EL (cell line): ENCODE measurements at places on chromosomes 2 and 18.

DNA sequence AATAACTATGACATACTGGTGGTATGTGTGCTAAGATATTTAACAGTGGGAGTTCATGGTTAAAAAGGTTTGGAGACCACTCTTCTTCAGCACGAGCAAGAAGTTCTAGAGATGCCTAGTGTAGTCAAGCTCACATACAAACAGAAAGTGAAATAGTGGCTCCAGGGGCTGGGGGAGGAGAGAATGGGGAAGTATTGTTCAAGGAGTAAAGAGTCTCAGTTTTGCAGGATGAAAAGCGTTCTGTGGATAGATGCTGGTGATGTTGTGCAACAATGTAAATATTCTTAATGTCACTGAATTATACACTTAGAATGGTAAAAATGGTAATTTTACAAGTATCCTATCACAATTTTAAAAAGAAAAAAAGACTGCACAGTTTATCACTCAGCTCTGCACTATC, 29.0 kb upstream of the EPAS1 start:
- no peak for DNase-seq

DNA sequence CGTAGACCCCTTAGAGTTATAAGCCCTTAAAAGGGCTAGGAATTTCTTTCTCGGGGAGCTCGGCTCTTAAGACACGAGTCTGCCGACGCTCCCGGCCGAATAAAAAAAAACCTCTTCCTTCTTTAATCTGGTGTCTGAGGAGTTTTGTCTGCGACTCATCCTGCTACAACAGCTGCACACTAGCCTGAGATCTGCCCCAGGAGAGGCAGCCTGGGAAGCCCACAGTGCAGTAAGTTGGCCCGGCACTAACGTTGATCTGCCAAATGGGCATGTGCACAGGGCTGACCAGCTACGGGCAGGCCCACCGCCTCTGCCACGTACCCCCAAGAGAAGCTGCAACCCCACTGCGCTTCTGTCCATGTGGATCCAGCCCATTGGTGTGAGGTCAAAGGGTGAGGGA, 8.4 kb upstream of the LIMS2 start:
- peak; percentile 41 for DNase-seq

DNA sequence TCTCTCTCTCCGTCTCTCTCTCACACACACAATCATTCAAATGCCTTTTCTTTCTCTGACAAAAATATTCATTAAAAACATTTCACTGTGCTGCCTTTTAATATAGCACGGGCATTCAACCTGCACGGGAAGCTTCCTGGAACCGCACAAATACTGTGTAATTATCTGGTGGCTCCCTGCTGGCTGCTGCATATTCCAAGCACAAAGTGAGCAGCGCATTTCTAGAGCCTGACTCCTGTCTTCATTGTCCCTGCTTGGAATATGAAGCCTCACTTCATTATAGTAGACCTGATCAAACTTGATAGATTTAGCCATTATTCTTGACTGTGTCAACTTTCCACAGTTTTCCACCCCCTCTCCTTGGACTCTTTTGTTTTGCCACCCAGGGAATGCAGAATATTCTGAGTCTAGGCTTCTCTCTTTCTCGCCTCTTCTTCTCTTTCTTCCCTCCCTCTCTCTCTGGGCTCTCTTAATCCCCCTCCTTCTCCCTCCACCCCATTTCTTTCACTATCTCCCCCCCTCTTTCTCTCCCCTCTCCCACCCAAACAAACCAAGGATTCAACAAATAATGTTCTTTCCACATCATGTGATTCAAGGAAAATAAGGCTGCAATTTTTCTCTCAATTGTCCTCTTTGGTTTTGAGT, 672.1 kb upstream of the FANCL start:
- no peak for DNase-seq

- no peak for DNase-seq
These were observed 163.7 kb upstream of the APCDD1 start for GRCh38 chr18:10290638-10291235.

DNA sequence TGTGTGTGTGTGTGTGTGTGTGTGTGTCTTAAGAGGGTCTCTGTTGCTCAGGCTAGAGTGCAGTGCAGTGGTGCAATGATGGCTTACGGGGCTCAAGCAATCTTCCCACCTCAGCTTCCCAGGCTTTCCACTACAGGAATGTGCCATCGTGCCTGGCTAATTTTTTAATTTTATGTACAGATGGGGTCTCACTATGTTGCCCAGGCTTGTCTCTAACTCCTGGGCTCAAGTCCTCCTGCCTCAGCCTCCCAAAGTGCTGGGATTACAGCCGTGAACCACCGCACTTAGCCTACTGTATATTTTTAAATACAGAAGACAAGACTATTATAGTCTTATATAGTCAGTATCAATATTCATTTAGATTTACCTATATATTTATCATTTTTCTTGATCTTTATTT, 220.1 kb upstream of the STON1 start:
- DNase-seq, result no peak

DNA sequence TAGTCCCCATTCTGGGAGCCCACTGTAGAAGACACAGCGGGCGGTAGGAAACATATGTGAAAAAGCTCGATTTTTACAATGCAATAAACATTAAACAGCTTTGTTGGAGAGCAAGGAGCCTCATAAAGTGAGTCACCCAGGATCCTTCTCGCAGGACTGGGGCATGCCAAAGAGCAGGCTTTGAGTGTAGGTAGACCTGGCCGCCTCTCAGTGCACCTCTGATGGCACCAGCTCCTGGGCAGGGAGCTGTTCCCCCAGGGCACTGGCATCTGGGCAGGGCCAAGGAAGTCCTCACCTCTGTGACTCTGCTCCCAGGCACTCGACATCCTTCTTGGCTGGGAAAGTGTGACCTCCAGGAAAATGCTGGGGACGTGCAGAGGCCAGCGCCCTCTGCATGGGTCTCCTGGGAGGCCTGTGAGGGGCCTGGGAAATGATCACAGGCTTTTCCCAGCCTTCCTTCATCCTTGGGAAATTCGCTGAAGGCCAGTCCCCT, 94.2 kb downstream of the POLR1A start:
- peak; percentile 22 for DNase-seq

- peak; percentile 80 for DNase-seq
These were observed 12.2 kb downstream of the TM4SF20 start for GRCh38 chr2:227366769-227367426.

DNA sequence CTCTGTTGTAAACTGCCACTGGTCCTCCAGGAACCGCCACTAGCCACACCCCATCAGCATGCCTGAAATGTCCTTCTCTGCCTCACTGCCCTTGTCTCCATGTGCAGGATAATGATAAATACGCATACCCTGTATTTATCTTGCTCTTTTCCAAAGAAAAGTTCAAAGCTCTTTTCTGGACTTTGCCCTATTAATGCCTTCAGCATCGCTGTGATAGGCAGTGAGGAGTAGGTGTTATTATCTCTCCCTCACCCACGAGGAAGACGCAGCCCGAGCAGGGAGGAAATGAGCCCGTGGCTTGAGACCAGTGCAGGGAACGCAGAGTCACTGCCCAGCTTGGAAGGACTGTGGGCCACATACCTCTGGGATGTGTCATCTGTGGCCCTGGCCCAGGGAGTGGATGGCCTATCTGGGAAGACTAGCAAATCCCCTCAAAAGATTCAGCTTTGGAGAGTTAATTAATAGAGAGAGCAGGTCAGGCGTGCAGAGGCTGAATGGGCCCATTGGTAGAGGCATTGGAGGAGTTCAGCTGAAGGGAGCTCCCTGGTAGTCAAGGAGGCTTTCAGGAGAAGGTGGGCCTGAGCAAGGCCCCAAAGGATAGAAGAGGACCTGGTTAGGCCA, 39.5 kb upstream of the MCFD2 start:
- DNase-seq, result peak; percentile 97

- DNase-seq, result peak; percentile 16
These were observed 57.3 kb downstream of the VIT start for GRCh38 chr2:36753706-36754221.

GRCh38 chr2:188897096-188897495, 77.1 kb upstream of the COL3A1 start:
- peak; percentile 3 for DNase-seq

- peak; percentile 6 for DNase-seq
These were observed 68.1 kb downstream of the RMDN2 start for GRCh38 chr2:37993143-37993542.

- DNase-seq, result no peak
These were observed 7.7 kb upstream of the KCNE4 start for GRCh38 chr2:223044092-223044836.

GRCh38 chr2:46937471-46937901, 21.9 kb upstream of the MCFD2 start:
- DNase-seq, result no peak
